SK-MEL-5 (cell line): ENCODE measurements at places on chromosomes 1 and 21. TPM values are rescaled to one million over a fixed set of nuclear protein-coding genes. Genes with fewer than 3 reads are reported as not detected.

GRCh38 chr1:3064901-3065300 lies 4.1 kb upstream of the PRDM16 start:
- DNase-seq: no peak

GRCh38 chr1:160161965-160162705 lies 10.7 kb downstream of the ATP1A4 start:
- peak; percentile 68 for DNase-seq

GRCh38 chr1:9338397-9339246 lies 45.9 kb downstream of the SPSB1 start:
- no peak for DNase-seq

GRCh38 chr1:8910331-8910730 lies 31.8 kb upstream of the ENO1 start:
- DNase-seq: peak; percentile 21

DNA sequence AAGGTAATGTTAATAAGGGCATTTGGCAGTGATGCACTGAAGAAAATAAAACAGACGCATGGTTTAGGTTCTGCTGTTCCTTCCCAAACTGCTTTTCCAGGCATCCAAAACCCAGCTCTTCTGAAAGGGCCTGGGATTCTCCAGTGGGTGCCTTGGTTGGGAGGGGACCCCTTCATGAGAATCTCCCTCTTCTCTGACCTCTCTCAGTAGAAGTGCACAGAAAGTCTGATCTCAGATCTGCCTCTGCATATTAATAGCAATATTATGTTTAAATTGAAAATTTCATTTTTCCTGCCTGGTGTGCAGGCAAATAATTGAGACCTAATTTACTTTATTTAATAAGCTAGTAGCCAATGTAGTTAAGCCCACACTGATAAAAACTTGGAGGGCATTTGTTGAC lies 260.6 kb downstream of the CAMTA1 start:
- no peak for DNase-seq

DNA sequence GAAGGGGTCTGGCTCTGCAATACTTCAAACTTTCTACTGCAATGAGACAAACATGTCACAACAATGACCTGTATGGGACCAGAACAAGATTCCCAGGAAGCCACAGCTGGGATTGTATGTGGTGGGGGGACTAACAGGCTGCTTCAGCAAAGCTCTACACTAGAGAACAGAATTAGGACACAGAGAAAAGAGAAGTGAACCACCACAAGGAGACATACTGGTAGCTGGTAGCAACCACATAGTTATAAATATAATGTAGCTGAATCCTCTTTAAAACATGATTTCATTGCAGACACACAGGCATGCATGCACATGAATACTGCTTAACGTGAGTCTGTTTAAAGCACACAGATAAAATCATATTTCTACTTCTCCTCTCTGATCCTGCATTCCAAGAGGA lies 3.5 kb upstream of the ILDR2 start:
- no peak for DNase-seq

GRCh38 chr1:21909787-21910503 lies 27.2 kb downstream of the HSPG2 start:
- DNase-seq: no peak

- DNase-seq: peak; percentile 85
These were observed 24.8 kb downstream of the ATPAF1 start for GRCh38 chr1:46643368-46643775.

GRCh38 chr1:212235857-212236256 lies 49.4 kb upstream of the PPP2R5A start:
- DNase-seq: no peak

GRCh38 chr1:100883963-100884362 lies 10.7 kb downstream of the EXTL2 start:
- DNase-seq: no peak

- peak; percentile 60 for DNase-seq
These were observed 37.3 kb downstream of the HSD3B1 start for GRCh38 chr1:119544165-119544762.

- no peak for DNase-seq
These were observed 31.7 kb upstream of the MAN1A2 start for GRCh38 chr1:117335376-117336086.

GRCh38 chr1:2204415-2205190 lies 10.0 kb upstream of the FAAP20 start:
- peak; percentile 51 for DNase-seq

DNA sequence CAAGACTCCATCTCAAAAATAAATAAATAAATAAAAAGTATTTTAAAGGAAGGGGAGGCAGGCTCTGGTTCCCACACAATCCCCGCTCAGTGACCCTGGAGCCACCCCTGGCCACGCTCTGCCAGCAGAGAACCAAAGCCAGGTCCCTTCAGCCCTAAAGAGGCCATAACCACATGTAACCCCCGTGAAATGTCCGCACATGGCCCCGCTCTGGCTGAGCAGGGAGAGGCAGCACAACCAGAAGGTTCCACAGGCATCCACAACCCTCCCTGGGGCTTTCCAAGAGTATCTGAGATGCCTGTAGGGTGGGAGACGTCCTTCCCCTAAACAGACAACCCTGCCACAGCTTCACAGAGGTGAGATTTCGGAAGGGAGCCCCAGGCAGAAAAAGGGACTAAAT lies 1.4 kb upstream of the ARF1 start:
- DNase-seq: no peak

GRCh38 chr1:220747437-220748088 lies 559 bp upstream of the MTARC2 start:
- DNase-seq: no peak

DNA sequence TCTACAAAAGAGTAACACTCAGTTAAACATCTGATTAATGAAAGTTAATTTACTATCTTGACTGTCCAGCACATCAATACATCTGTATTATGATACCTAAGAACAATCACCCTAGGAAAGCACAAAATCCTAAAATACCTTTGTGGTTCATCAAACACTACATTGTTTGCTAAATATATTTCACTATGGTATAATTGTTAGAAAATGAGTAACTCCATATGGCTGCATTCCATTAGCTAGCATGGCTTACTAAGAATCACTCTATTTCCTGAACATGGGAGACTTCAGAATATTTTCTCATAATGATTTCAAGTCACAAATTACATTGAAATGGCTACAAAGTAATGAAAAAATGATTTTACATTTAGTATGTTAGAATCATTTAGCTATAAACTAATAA lies 12.5 kb downstream of the TRMT1L start:
- DNase-seq: no peak

DNA sequence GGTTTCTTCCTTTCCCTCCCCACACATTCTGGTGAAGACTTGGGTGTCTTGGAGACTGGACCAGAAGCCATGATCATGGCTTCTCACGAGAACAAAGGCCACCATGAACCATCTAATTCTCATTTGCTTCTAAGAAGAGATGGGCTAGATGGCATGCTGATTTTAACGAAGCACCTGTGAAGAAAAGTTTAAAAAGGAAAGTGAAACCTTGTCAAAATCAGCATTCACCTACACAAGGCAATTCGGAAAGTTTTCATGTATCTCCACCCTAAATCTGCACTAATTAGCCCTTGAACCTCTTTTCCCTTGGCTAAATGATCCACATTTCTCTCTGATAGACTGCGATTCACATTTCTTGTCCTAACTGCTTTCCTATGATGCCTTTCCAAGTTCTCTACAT lies 114.3 kb upstream of the RAVER2 start:
- DNase-seq: no peak

GRCh38 chr1:196078691-196079090 lies 529.5 kb downstream of the KCNT2 start:
- DNase-seq: no peak

- no peak for DNase-seq
These were observed 3.1 kb downstream of the SIM2 start for GRCh38 chr21:36701756-36702621.

DNA sequence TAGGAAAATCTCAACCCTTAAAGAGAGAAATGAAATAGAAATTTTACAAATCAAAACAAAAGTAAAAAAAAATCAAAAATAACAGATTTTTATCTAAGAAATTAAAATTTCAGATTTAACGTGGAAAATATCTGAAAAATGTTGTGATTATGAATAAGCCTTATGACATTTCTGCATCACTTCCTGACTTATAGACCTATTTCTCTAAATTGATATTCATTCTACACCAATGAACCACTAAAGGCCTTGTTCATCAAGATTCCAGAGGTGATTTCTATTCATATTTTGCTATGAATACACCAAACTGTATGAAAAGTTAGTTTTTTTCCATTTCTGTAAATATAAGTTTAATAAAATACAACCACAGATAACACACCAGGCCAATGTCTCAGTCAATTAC lies 261.5 kb downstream of the SMYD3 start:
- no peak for DNase-seq

- no peak for DNase-seq
These were observed 458.3 kb upstream of the BRINP3 start for GRCh38 chr1:190935925-190936324.

GRCh38 chr1:171858696-171859095 lies 17.4 kb downstream of the DNM3 start:
- DNase-seq: no peak

- peak; percentile 22 for DNase-seq
These were observed 32.9 kb upstream of the UTS2 start for GRCh38 chr1:7885513-7886404.

GRCh38 chr1:232493869-232494268 lies 136.1 kb downstream of the SIPA1L2 start:
- no peak for DNase-seq

- DNase-seq: no peak
These were observed 48.6 kb downstream of the PCP4 start for GRCh38 chr21:39915881-39916280.

Gene TP73
- 0.32 and 0.40 TPM in 2 replicates for total RNA-seq

Gene FCGR1A
- total RNA-seq: not detected in 2 replicates

Gene RNU1-4
- under 0.01 TPM in 1 of 2 replicates, not detected in the other for total RNA-seq

Gene HAO2
- 0.21 and 0.43 TPM in 2 replicates for total RNA-seq

Gene ZP4
- total RNA-seq: not detected in 2 replicates

Gene YARS1
- total RNA-seq: 137 and 153 TPM in 2 replicates

Gene FMO2
- not detected in 2 replicates for total RNA-seq

Gene MEF2D
- total RNA-seq: 19.6 and 19.9 TPM in 2 replicates

Gene NUP210L
- not detected in 2 replicates for total RNA-seq

Gene HHIPL2
- not detected in 2 replicates for total RNA-seq

Gene AIRE
- total RNA-seq: not detected in 2 replicates

Gene CELA3B
- not detected in 2 replicates for total RNA-seq

Gene DISP1
- 2.1 and 2.4 TPM in 2 replicates for total RNA-seq

Gene ADCY10
- not detected in 2 replicates for total RNA-seq

Gene MACF1
- total RNA-seq: 70.1 and 77.9 TPM in 2 replicates

Gene MYOM3
- total RNA-seq: not detected in 2 replicates

Gene KIAA1614
- 0.08 and 0.32 TPM in 2 replicates for total RNA-seq

Gene MSH4
- total RNA-seq: 0.08 and 0.16 TPM in 2 replicates

Gene STXBP3
- total RNA-seq: 40.2 and 44.7 TPM in 2 replicates

Gene NUAK2
- 0.13 and 0.55 TPM in 2 replicates for total RNA-seq

Gene OR2T11
- total RNA-seq: not detected in 2 replicates

Gene SLC30A2
- total RNA-seq: not detected in 2 replicates

Gene CR1L
- not detected in 2 replicates for total RNA-seq

Gene NEGR1
- not detected in 2 replicates for total RNA-seq

Gene S100A7
- not detected in 2 replicates for total RNA-seq
